Smooth muscle cell of the umbilical artery (primary cell): ENCODE measurements at places on chromosomes 12 and 14. TPM values are rescaled to one million over a fixed set of nuclear protein-coding genes. Genes with fewer than 3 reads are reported as not detected.

ESR2 gene
- under 0.01 and 0.09 TPM in 2 replicates for total RNA-seq

SLCO1B1 gene
- not detected in 2 replicates for total RNA-seq

PTGER2 gene
- 4.8 and 8.0 TPM in 2 replicates for total RNA-seq

MUCL1 gene
- not detected in 2 replicates for total RNA-seq
